ENCODE measurements at places on chromosomes 1 and 21. TPM values are rescaled to one million over a fixed set of nuclear protein-coding genes. Genes with fewer than 3 reads are reported as not detected.

DNA sequence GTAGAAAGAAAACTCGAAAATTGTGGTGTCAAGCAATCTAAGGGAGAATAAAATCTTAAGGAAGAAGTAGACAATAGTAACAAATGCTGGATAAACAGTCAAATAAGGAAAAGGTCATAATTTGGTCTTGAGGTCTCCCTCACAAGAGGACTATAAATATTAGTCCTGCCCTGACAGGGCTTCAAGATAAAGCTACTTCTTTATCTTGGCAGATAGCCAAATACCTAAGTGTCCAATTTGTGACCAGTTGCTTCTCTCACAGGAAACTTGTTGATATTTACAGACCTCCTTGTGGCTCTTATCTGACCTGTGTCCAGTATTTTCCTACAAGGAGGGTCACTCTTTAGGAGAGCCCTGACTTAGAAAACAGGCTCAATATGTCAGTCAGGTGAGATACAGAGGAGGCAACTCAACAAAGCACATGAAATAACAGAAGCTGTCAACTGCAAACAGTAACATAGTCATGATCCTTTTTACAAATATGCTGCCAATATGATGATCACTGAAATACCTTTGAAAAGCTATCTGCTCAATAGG is 88.8 kb downstream of the TNNI3K start:
- no peak for DNase-seq

DNA sequence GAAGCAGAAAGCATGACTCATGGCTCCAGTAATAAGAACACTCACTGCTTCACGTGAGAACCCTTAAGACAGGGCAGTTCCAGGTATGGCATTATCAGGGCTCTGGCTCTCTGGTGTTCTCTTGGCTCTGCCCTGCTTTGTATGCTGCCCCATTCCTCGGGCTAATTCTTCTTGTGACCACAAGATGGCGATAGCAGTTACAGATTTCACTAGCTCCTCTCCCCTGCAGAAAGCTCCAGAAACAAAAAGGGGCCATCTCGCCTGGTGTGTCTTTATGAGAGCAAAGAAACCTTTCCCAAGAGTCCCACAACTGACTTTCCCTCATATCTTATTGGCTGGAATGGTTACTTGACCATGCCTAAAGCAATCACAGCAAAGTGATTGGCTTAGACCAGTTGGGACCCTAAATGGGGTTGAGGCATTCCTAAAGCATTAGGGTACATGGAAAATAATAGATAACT is 60.1 kb downstream of the F3 start:
- no peak for DNase-seq

DNA sequence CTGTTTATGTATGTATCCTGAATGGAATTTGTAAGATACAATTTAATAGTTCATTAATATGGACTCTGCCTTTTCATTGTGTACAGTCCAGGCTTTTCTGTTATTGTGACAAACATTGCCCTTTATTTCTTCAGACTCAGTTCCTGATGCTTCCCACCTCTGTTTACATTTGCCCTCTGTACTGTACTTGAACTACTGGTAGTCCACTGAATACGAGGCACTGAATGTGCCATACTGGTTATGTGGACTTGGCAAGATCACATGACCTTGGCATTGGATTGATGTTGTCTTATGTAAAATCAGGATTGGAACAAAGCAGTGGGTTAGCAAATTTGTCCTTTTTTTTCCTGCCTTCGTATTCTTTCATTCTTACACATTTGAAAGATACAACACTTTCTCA is 27.8 kb downstream of the RALGPS2 start:
- no peak for DNase-seq

GRCh38 chr1:148309940-148310500 is 157.9 kb upstream of the NBPF11 start:
- DNase-seq: peak; percentile 87

GRCh38 chr1:175470591-175470990 is 272.8 kb downstream of the TNR start:
- no peak for DNase-seq

DNA sequence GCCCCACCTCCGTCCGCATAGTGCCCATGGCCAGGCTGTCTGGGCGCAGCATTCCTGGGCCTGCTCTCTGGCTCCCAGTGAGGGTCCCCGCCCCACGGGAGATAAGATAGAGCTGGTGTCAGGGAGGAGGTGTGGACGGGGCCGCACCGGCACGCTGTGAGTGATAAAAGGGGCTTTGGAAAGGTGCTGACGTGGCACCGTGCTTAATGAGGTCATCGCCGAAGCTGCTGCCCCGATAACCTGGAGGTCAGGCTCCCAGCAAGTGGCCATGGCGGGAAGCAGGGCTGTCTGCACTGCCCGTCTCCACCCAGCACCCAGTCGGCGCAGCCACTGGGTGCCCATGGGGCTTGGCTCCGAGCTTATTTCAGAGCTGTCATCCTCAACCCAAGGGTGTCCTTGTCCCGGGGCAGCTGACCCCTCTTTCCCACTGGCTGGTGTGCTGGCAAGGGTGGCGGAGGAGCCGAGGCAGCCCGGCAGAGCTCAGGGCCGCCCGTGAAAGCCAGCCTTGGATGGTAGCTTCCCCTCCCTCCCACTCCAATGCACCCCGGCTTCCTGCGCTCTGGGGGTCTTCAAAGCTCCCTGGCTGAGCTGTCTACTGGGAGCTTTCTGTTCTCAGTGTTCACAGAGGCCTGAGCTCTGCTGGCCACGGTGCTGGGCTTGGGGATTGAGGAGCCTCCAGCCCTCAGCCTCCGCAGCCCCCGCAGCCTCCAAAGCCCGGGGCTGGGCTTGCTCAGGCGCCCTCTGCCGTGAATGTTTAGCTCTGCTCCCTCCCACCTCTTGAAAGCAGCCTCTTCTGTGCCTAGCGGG is 105.1 kb upstream of the ARHGEF16 start:
- no peak for DNase-seq

- no peak for DNase-seq
Observed at GRCh38 chr1:26016258-26016952, 5.2 kb upstream of the EXTL1 start.

GRCh38 chr1:224042557-224043118 is 71.3 kb upstream of the FBXO28 start:
- DNase-seq: no peak

DNA sequence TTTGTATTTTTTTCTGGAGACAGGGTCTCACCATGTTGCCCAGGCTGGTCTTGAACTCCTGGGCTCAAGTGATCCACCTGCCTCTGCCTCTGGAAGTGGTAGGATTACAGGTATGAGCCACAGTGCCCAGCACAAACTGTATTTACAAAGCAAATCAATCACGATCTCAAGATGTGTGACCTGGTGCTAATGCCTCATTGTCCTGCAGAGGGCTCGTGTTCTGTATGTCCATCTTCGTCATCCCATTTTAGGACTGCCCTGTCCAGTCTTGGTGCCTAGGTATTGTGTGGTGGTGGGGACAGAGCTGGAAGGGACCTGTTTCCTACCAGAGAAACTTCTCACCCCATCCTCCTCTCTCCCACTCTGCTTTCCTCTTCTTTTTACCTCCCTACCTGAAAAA is 20.2 kb downstream of the PROK1 start:
- no peak for DNase-seq

- DNase-seq: no peak
Observed at GRCh38 chr1:6137758-6138157, 42.4 kb downstream of the CHD5 start.

DNA sequence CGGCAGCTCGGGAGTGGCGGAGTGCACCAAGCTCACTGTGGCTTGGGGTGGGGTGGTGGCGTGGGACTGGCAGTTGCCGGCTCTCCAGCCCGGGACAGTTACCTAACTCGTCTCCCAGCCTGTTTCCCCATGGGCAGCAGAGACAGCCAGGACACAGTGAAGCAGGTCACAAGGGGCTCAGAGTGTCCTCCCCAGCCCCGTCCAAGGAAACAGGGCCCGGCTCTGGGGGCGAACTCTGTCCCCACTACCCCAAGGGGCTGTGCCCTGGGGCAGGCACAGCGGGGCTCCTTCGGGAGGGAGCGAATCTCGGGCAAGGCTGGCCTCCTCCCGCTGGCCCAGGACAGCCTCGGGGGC is 759 bp downstream of the GPR157 start:
- peak; percentile 81 for DNase-seq

DNA sequence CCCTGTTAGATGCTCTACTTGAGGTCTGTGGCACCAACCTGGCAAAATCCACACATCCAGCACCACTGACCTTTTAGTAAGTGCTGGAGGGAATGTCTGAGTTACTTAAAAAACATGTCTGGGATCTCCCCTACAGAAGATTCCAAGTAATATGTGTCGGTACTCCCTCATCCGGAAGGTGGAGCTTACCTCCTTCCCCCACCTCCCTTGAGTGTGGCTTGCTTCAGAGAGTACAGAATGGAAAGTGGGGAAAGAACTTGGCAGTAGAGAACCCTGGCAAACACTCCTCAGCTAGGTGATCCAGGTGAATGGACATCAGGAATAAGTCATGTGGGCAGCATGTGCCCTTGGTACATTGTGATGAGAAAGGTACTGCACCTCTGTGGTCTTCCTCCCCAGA is 49.0 kb upstream of the BCAR3 start:
- peak; percentile 48 for DNase-seq

GRCh38 chr1:23793018-23793781 is 2.3 kb downstream of the LYPLA2 start:
- DNase-seq: peak; percentile 79

DNA sequence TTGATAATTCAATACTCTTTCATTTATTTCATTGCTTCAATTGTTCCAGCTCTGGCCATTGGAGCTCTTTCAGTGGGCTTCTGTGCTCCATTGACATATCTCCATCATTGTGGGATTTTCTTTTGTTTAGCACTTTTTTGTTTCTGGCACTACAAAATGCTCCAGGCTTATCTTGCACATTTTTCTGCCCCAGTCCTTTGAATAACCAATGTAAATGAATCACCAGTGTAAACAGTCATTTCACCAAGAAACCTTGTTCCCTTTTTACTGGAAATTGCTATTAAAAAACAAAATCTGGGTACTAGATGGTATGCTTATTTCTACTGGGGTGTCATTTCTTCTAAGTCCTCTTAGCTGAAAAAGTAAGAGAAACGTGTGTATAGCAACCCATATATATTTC is 173.0 kb upstream of the LYPLAL1 start:
- DNase-seq: no peak

DNA sequence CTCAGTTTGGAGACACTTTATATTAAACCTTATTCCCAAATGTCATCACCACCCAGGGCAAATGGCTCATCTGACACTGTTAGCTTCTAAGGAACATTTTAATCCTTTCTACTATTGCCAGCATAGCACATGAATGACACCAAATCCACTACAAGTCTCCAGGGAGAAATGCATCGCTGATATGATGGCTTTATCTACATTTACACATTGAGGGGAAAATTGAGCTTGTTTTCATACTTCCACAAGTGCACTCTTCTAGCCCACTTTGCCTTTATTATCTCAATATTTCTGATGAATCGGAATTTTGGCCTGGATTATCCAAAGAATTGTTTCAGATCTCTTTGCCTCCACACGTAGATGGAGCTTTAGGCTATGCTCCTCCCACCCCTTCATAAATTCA is 75.4 kb downstream of the RUNX1 start:
- DNase-seq: no peak

- DNase-seq: no peak
Observed at GRCh38 chr21:41523175-41523574, 15.2 kb upstream of the TMPRSS2 start.

DNA sequence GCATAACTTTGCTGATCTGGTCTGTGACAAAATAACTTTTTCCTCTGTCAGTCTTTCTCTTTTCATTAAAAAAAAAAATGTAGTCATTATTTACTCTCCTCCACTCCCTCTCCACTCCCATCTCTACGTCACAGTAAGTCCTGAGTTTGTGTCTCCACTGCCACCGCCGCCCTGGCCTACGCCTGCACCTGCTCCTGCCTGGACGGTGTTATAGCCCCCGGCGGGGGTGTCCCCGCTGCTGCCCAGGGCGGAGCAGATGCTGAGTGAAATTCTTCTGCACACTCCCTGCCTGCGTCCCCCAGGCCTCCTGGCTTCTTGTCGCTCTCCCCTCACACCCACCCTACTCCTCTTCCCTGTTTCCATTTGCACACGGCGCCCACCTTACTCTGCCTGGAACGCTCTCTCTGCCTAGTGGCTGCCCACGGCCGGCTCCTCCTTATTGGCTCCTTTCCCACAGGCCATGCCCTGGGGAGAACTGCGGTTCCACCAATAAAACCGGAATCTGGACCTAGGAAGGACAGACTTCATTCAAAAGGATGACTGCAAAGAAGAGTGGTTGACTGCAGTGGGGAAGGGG is 55.2 kb upstream of the C1orf174 start:
- peak; percentile 52 for DNase-seq

GRCh38 chr1:183131166-183131565 is 54.9 kb upstream of the LAMC2 start:
- DNase-seq: no peak

- DNase-seq: no peak
Observed at GRCh38 chr21:26956813-26957212, 10.1 kb downstream of the ADAMTS5 start.

Gene INSRR
- total RNA-seq: not detected

Gene LMX1A
- total RNA-seq: 0.67 TPM

Gene APOBEC4
- 3.1 TPM for total RNA-seq

Gene PTPRU
- 44.5 TPM for total RNA-seq

Gene DLGAP3
- under 0.01 TPM for total RNA-seq

Gene TSPAN2
- 13.7 TPM for total RNA-seq

Gene LDLRAD1
- 27.4 TPM for total RNA-seq

Gene ADORA1
- total RNA-seq: 3.0 TPM

Gene KIF21B
- total RNA-seq: 6.4 TPM

Gene BATF3
- total RNA-seq: 9.3 TPM

Gene TRIM67
- not detected for total RNA-seq

Gene SLAMF8
- 12.1 TPM for total RNA-seq

Gene GBP2
- total RNA-seq: 47.6 TPM
